CD14-positive monocyte (primary cell): ENCODE measurements at places on chromosomes 4 and X.
A peak's percentile ranks its signal among the peaks of the same experiment; 100 is the strongest.

DNA sequence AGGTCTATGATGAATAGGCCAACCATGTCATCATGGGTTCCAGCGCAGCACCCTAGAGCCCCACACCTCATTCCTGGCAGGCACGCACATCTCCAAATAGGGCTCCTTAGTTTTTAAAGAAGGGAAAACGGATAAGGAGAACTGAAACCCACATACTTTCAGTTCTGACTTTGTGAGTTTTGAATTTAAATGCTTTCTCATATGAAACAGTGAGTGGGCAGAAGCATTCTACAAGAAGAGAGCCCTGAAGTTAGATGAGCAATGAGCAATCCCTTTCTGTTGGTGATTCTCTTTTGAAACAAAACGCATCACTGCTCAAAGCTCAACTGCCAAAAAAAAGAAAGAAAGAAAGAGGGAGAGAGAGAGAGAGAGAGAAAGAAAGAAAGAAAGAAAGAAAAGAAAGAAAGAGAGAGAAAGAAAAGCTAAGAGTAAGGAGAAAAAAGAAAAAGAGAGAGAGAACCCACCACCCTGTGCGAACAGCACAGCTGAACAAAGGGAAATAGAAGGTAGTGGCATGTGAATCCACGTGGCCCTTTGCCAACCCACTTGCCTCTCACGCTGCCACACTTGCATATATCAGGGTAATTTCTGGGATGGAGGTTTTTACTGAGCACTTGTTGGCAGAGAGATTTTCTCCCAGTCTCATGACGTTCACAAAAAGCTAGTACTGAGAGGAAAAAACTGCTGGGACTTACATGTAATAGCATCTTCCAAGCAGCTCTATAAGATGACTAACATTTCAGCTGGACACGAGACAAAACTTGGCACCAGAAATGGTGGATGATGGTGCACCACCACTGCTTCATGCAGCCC lies 31.0 kb downstream of the TMSB4X start:
- DNase-seq = peak; percentile 79

DNA sequence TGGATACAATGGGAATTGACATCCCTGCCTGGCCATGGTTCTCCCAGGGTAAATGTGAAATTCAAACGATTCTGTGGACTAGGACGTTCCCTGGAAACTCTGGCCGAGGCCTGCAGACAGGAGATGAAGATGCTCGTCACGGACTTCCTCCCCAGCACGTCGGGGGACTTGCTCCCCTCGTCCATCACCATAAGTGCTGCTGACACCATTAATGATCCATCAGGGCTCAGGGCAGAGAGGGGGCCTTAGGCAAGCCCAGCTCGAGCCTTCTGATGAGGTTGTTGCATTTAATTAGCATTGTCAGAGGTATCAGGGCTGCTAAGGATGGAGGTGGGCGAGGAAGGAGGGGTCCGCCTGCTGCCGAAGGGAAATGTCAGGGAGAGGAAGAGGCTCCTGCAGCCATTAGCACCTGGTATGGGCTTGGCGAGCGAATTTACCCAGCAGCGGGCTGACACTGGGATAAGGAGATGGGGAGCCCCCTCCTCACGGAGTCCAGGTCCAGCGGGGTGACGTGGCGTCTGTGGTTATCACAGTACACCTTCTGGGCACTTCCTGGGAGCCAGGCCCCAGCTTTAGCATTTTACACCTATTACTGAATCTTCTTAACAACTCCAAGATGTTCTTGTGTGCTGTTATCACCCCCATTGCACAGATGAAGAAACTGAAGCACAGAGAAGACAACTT lies 83.1 kb downstream of the PPP2R2C start:
- DNase-seq = no peak

- DNase-seq = no peak
Observed at GRCh38 chr4:4820261-4820660, 39.2 kb upstream of the MSX1 start.

DNA sequence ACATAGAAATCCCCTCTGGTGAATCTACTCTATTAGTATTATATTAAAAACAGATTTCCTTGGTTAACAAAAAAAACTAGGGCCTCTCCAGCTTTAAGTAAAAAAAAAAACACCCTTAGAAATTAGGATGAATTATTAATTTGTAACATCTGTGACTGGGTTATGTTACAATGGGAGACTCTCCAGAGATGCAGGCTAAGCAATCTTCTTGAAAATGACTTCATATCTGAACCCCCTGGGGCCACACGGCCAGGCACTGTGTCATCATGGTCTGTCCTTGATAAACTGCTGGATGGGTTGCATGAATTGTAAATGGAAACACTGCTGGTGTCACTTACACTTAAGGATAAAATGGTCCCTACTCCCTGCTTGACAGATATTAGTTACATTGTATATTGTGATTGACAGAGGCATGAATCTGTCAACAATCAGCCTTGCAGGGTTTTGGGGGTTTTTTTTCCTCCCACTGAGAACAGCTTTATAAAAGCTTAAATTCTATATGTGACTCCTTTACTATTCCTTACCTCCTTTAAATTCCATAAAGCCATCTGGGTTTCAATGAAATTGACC lies 49.1 kb downstream of the PRKG2 start:
- DNase-seq = no peak

DNA sequence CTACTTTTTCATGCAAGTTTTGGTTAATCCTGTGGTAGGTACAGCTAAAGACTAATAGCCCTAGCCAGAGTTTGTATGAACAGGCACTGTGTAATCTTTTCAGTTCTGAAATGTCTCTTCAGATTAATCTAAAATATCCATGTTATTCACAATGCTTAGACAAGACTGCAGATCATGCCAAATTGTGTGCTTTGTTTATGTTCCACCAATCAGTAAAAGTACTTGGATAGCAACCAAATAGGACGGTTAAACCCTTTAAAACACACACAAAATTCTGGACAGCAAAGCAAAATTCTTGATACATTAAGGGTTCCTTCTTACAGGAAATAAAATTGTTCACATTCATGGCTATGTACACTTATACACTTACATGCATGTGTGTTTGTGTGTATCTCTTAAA lies 139.1 kb downstream of the KLHL13 start:
- DNase-seq = no peak
